ENCODE measurements at places on chromosomes 7 and 10.

GRCh38 chr7:142002179-142002578, 6.5 kb downstream of the MGAM start:
- no peak for DNase-seq

GRCh38 chr7:69763513-69763912, 165.2 kb downstream of the AUTS2 start:
- no peak for DNase-seq

DNA sequence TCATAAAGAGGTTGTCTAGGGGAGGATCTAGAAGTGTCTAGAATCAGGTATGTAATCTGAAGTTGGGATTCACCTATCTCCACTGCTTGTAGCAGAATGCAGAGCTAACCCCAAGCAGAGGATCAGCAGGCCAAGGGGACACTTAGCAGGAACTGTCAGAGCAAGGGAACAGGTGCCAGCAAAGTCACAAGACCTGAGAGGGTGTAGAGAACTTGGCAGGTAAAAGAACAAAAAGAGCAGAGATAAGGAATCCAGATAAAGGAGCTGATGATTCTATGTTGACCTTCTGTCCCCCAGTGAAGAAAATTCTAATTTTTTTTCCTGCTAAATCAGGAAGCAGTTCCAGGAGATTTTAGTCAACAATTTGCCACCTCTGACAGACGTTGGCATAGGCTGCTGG, 91.4 kb upstream of the CCDC71L start:
- no peak for DNase-seq

DNA sequence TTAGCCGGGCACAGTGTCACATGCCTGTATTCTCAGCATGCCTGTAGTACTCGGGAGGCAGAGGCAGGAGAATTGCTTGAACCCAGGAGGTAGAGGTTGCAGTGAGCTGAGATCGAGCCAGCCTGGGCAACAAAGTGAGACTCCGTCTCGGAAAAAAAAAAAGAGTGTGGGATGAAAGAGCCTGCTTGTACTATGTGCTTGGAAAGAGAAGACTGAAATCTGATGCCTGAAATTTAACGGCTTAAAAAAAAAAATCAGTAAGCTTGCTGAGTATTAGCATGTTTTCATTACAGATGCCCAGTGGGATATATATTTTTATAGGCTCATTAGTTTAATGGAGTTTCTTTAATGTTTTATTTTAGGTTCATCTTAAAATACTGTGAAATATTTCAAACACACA, 4.2 kb downstream of the NT5C2 start:
- peak; percentile 37 for DNase-seq

DNA sequence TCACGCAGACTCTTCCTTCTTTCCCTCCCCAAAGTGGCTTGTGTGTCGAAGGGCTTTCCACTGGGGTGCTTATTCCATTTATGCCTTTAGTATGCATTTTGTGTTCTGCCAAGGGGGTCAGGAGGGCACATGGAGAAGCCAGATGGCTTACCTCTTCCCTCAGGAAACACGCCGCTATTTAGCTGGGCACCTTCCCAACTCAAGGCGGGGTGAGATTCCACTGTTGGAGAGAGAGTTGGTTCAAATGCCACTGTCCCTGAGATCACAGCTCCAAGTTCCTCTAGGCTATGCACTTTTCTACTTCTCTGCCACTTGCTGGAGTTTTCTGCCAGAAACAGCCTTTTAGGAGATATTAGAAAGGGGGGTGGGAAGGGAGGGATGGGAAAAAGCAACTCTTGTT, 1091.8 kb downstream of the LRMDA start:
- peak; percentile 8 for DNase-seq

GRCh38 chr7:157851501-157852067, 514.8 kb downstream of the DNAJB6 start:
- no peak for DNase-seq

DNA sequence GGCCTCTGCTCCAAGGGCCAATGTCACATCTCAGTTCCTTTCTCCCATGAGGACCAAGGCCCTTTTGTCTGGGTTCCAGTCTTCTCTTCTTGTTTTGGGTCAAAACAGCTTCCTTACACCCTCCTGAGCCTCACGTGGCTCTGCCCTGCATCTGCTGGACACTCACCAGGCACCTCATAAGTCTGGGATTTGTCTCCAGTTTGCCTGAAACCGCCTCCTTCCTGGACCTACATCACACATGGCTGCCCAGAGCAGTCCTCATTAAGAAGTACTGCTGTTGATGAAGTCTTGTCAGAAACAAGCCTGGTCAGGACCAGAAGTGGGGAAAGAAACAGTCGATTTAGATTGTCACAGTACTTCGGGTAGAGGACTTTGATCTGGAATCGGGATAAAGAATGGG, 173.4 kb upstream of the BMPER start:
- DNase-seq: no peak

DNA sequence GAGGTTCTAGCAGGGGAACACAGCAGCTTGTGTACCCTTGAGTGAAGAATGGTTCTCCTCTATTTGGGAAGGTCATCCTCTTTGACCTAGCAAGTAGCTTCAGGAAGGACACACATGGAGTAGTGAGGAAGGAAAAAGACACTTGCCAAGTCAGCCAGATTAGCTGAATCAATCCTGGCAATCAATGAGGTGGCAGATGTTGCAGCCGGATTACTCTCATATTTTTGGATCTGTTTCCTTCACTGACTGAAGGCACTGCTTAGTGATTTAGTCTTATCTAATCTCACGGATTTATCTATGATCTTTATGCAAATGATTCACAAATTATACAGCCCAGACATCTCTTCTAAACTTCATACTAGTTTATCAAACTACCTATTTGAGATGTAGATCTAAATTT, 218.8 kb downstream of the GPR158 start:
- DNase-seq: no peak

GRCh38 chr10:24272374-24272773, 63.4 kb downstream of the KIAA1217 start:
- DNase-seq: peak; percentile 63

- DNase-seq: no peak
These were observed 68.6 kb downstream of the DYNC2I1 start for GRCh38 chr7:158924956-158925355.

- DNase-seq: no peak
These were observed 230.3 kb upstream of the PRSS58 start for GRCh38 chr7:142488036-142488633.

- DNase-seq: no peak
These were observed 50.7 kb upstream of the ITGB8 start for GRCh38 chr7:20279979-20280378.

DNA sequence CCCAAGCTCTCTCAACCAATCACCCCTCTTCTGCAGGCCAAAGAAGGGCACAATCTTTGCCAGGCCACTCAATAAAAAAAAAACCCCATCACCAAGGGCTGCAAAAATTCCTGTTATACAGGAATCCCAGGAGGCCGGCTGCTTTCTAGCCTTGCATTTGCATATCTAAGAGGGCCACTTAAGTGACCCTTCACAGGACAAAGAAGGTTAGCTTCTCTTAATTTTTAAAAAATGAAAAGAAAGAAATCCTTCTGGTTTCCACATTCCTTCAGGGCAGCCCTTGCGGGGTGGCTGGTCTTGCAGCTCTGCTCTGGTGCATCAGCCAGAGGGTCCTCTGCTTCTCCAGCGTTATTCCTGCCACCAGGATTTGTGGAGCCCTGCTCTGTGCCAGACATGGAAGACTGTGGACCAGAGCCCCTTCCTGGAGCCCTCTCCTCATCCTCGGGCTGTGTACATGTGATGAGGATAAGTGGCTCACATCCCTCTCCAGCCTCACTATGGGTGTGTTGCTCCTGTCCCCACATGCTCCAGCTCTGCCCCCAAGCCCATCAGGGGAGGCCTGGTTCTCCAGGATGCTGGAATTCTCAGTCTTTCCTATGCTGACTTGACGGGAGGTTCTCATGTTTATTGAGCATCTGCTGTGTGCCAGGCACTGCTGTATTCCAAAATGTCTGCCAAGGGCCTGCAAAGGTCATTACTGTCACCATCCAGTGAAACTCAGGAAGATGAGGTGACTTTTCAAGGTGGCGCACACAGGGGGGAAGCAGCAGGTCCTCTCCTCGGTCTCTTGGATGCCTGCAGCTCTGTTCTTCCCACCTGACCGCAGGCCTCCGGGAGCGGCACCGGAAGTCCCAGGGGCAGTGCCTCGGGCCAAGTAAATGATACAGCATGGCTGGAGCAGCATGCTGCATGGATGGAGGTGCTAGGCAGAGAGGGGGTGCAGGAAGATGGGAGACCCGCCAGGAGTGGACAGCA, 67.7 kb downstream of the ARHGAP22 start:
- no peak for DNase-seq

- DNase-seq: no peak
These were observed 89.8 kb upstream of the DDC start for GRCh38 chr7:50655020-50655419.

- peak; percentile 9 for DNase-seq
These were observed 44.6 kb upstream of the VDAC2 start for GRCh38 chr10:75165684-75166622.

GRCh38 chr7:55570939-55571338, 1.4 kb downstream of the VOPP1 start:
- peak; percentile 90 for DNase-seq

- no peak for DNase-seq
These were observed 571.0 kb downstream of the SH2D4B start for GRCh38 chr10:81108516-81109199.

DNA sequence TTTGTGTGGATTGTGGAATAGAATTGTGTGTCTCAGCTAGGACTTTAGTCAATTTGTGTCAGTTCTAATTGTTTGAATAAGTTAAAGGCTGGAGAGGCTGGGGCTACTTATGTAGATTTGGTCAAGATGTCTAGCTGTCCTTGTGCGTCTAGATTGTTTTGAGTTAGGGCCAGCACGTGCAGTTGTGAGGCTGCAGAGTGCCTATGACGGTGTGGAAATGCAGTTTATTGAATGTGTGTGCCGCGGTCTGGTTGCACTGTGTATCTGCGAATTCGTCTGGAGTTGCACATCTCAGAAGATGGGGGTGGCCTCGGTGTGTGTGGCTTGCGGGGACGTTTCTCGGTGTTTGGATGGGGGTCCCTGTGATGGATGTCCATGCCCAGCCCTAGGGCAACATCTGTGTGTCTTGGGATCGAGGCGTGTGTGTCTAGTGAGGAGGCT, 10.2 kb downstream of the EMX2 start:
- peak; percentile 37 for DNase-seq

DNA sequence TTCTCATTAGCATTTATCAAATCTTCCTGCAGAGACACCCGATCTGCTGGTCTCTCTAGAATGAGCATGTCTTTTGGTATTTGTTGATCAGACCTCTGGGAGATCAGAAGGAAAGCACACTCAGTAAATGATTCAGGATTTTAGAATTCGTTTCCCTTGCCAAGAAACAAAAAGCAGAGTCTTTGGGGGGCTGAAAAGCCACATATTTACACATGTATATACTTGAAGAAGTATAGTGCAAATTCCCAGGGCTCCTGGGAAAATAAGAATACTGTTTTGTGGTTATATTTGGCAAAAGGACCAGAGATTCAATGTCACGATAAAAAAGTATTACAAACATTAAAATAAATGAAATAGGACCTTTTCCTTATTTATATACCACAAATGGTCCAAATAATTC, 100.2 kb downstream of the AGMO start:
- peak; percentile 97 for DNase-seq

DNA sequence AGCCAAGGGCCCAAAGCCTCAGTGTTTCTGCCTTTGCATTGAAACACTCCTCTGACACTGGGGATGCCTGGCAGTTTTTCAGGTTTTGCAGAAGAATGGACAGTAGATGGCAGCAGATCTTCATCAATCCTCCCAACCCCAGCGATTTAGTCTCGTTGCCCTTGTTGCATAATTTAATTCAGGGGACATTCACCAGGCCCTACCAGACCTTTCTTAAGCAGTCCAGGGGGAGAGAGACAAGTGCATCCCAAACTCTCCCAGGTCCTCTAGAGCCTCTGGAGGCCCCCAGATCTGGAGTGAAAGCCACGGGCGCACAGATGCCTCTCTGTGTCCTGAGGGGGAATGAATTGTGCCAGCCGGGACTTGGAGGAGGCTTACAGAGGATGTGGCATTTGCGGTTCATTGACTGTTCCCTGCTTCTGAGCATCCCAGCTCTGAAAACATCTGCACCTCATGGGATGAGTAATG, 29.6 kb downstream of the MINDY4 start:
- DNase-seq: peak; percentile 80

GRCh38 chr10:70887804-70888800, at the start of gene PCBD1:
Gene PCBD1 (minus strand): TSS chr10:70888565. CDS start chr10:70888533, 32 bp downstream.
- DNase-seq: peak; percentile 72

DNA sequence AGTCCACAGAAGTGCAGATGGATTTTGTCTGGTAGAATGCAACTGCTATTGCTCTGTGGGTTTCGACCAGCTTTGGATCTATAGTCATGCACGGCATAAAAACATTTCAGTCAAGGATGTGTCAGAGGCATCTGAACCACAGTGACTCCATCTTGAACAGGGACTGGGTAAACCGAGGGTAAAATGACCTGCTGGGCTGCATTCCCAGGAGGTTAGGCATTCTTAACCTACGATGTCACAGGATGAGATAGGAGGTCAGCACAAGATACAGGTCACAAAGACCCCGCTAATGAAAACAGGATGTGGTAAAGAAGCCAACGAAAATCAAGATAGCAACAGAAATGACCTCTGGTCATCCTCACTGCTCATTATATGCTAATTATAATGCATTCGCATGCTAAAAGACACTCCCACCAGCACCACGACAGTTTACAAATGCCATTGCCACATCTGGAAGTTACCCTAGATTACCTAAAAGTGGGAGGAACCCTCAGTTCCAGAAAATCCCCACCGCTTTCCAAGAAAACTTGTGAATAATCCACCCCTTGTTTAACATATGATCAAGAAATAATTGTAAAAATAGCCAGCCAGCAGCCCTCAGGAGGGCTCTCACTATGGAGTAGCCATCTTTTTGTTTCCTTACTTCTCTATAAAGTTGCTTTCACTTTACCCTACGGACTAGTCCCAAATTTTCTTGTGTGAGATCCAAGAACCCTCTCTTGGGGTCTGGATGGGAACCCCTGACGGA, 50.7 kb upstream of the CPXM2 start:
- DNase-seq: no peak

DNA sequence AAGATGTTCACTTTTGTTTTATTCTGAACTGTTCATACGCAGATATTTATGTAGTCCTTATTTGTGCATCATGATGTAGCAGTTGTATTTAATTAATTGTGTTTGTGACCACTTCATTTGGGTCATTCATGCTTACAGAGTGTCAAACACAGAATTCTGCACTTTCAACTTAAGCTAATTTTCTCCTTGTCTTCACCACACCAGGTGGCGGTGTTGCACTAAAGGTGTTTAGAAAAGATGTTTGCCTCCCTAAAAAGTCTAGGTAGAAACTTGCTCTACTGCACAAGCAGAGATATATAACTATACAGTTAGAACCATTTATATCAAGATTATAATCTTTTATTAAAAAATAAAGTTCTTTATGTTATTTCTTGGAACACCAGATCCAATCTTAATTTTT, 1.3 kb upstream of the TAS2R38 start:
- no peak for DNase-seq

- DNase-seq: peak; percentile 28
These were observed 343.0 kb upstream of the PCDH15 start for GRCh38 chr10:55144001-55144400.

- DNase-seq: peak; percentile 55
These were observed 1.1 kb downstream of the RHOBTB1 start for GRCh38 chr10:60942788-60943315.

GRCh38 chr10:101155896-101156295, 24.8 kb downstream of the TLX1 start:
- DNase-seq: peak; percentile 31
